Nucleus accumbens (tissue), 56 donors: ENCODE measurements at places on chromosomes 5 and 9.

DNA sequence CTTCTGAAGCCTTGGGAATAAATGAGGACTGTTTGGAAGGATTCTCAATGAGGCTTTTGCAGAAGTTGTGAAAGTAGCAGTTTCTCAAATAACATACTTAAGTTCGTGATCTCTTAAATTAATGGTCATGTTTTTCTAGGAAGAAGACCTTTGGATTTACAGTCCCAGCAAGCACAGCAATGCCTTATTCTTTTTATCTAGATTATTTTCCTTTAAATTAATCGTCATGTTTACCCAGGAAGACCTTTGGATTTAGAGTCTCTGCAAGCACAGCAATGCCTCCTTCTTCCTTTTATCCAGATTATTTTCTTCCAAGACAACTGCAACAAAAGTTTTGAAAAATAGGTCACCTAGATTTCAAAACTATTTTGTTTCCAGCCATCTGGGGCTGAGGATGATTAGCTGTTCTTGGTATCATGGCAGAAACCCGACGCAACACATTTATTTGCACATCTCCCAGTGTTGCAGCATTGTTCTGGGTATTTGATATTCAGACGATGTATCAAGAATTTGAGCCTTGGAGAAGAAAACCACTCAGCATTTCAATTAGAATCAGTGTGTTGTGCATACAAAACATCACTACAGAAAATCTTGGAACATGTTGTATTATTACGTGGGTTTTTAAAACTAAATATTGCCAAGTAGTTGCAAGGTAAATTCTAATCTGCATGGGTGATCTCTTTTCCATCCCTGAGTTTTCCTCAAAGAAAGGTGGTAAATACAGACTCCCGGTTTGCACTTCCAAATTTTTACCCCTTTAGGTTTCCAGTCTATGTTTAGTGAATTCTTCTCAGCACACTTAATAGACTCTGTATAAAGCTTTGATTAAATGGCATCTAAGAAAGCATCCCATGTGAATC lies 50.9 kb downstream of the JAKMIP2 start:
- DNase-seq: no peak

GRCh38 chr5:14965815-14966214 lies 94.2 kb upstream of the ANKH start:
- DNase-seq: no peak

GRCh38 chr5:101067429-101067828 lies 164.3 kb upstream of the ST8SIA4 start:
- no peak for DNase-seq

- no peak for DNase-seq
These were observed 121.6 kb upstream of the TARS1 start for GRCh38 chr5:33319151-33319550.

DNA sequence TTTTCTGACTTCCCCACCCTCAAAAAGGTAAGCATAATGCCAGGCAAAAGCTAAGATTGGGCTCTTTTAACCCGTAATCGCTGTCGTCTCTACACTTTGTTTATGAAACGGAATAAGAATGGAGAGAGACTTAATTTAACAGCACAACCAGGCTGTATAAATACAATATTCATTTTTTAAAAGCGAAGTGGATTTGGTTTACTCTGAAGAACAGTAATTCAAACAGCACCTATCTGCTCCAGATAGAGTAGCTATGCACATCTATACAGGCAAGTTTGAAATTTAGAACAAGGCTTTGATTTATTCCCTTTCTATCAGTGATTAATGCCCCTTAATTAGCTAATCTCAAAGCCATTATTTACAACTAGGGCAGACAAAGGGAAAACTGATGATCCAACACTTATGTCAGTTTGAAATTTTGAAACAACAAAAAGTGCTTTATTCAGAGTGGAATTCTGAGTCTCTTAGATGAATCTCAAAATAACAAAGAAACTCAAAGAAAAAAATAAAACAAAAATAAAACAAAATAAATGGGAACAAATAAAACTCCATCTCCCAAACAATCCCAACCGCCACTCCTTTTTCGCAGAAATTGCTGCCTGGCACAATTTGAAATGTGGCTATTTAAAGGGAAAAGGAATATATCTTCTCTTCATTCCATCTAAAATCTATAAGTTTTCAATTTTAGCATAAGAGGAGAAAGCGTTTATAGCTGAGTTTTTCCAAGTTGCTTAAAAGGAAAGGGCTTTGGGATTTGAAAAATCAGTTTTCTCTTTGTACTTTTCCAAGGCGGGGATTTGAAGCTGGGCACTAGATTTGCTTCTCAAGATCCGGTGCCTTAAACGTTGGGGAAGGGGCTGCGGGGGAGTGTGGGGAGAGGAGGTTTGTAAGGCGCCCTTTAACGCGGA lies 298.6 kb downstream of the PARP8 start:
- DNase-seq: no peak

- DNase-seq: no peak
These were observed 12.9 kb upstream of the GABBR2 start for GRCh38 chr9:98721643-98722042.

DNA sequence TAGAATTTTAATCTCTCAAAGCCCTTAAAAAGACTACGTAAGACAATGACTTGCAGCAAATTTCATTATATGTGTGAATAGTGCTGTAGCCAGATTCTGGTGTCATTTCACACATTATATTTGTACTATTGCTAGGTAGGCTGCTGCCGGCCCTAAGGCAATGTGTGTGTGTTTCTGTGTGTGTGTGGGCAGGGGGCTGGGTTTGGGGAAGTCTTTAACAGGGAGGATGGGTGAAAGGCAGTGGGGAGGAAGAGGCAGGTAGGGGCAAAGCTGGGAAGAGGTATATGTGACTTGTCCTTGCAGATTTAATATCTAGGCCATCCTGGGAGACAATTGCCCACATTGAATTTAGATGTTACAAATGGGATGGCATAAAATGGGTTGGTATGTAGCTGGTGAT lies 130.8 kb downstream of the MACIR start:
- no peak for DNase-seq

DNA sequence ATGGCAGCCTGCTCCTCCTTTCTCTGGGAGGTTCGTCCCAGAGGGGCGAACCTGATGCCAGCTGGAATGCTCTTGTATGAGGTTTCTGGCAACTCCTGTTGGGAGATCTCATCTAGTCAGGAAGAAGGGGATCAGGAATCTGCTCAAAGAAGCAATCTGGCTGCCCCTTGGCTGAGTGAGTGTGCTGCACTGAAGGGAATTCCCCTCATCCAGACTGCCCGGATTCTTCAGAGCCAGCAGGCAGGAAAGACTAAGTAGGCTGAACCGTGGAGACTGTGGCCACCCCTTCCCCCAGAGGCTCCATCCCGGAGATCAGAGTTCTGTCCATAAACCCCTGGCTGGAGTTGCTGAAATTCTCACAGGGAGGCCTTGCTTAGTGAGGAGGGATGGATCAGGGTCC lies 476.0 kb downstream of the CSNK1G3 start:
- DNase-seq: no peak
